Tibial nerve (tissue), 4 donors: ENCODE measurements at places on chromosomes 1 and 21.

GRCh38 chr1:204174958-204175357 is 8.8 kb upstream of the REN start:
- H3K36me3 ChIP-seq, result no peaks in the 10 kb centered on the region
- no peak for DNase-seq
- no peak overlapping the region for H3K27ac ChIP-seq
- H3K4me1 ChIP-seq, result no peaks in the 10 kb centered on the region
- no peak overlapping the region for H3K4me3 ChIP-seq

- H3K27me3 ChIP-seq, result no peaks in the 10 kb centered on the region
- no peak for DNase-seq
- no peaks in the 10 kb centered on the region for H3K4me1 ChIP-seq
- no peak overlapping the region for H3K27ac ChIP-seq
- H3K36me3 ChIP-seq, result no peaks in the 10 kb centered on the region
- no peak overlapping the region for H3K4me3 ChIP-seq
These were observed 316.0 kb upstream of the ADGRL4 start for GRCh38 chr1:79322511-79323027.

GRCh38 chr1:21936366-21937031 is 611 bp downstream of the HSPG2 start:
- H3K27ac ChIP-seq, result peak overlapping the region; percentile 89
- no peaks in the 10 kb centered on the region for H3K27me3 ChIP-seq
- DNase-seq, result no peak
- peak overlapping the region; percentile 59 for H3K4me3 ChIP-seq
- no peaks in the 10 kb centered on the region for H3K36me3 ChIP-seq

DNA sequence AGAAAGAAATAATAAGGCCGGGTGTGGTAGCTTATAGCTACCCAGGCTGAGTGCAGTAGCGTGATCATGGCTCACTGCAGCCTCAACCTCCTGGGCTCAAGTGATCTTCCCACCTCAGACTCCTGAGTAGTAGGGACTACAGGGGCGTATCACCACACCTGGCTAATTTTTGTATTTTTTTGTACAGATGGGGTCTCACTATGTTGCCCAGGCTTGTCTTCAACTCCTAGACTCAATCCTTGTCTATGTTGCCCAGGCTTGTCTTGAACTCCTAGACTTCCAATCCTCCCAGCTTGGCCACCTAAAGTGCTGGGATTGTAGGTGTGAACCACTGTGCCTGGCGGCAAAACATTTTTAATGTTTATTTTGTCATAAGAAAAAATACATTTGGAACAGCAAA is 30.5 kb downstream of the MIXL1 start:
- H3K27me3 ChIP-seq, result no peaks in the 10 kb centered on the region
- H3K4me3 ChIP-seq, result no peak overlapping the region
- no peak for DNase-seq
- H3K27ac ChIP-seq, result no peak overlapping the region
- H3K4me1 ChIP-seq, result no peaks in the 10 kb centered on the region

- H3K27ac ChIP-seq, result peak overlapping the region; percentile 75
- H3K4me1 ChIP-seq, result no peaks in the 10 kb centered on the region
- H3K36me3 ChIP-seq, result no peaks in the 10 kb centered on the region
- H3K27me3 ChIP-seq, result no peaks in the 10 kb centered on the region
These were observed 29.8 kb upstream of the LRRC38 start for GRCh38 chr1:13543451-13544220.

DNA sequence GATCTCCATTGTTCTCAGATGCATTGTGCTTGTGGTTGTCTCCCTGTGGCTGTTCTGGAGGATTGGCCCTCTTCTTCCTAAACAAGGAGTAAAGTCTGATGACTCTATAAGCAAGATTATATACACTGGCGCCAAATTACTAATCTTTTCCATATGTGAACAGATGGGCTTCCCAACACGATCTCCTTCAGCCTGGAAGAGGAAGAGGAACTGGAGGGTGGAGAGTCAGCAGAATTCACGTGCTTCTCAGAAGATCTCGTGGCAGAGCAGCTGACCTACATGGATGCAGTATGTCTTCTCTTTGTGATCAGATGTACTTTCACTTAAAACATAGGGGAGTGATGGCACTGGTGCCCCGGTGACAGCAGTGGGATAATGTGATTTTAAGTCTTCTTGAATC is 78.7 kb downstream of the RGL1 start:
- H3K36me3 ChIP-seq, result no peaks in the 10 kb centered on the region
- H3K27me3 ChIP-seq, result no peaks in the 10 kb centered on the region
- H3K4me3 ChIP-seq, result no peak overlapping the region

DNA sequence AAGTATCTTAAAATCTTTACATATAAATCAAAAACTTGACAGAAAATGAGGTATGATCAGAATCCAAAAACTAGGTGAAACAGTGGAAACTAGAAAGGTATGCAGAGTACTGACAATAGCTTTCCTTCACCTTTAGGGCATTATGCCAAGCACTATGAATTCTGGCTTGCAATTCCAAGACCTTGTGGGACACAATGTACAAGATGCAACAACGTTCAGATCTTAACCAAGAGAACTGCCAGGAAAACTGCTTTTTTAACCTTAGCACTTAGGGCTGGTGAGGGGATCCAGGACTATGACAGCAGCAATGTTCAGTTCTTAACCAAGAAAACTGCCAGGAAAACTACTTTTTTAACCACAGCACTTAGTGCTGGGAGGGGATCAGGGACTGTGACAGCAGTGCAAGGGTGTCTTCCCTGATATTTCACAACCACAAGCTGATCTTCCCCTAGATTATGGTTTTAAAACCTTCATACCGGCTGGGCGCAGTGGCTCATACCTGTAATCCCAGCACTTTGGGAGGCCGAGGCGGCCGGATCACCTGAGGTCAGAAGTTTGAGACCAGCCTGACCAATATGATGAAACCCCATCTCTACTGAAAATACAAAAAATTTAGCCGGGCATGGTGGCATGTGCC is 22.3 kb downstream of the FOXJ3 start:
- DNase-seq, result no peak
- no peaks in the 10 kb centered on the region for H3K27me3 ChIP-seq
- H3K27ac ChIP-seq, result no peak overlapping the region
- no peaks in the 10 kb centered on the region for H3K36me3 ChIP-seq
- no peak overlapping the region for H3K4me3 ChIP-seq

DNA sequence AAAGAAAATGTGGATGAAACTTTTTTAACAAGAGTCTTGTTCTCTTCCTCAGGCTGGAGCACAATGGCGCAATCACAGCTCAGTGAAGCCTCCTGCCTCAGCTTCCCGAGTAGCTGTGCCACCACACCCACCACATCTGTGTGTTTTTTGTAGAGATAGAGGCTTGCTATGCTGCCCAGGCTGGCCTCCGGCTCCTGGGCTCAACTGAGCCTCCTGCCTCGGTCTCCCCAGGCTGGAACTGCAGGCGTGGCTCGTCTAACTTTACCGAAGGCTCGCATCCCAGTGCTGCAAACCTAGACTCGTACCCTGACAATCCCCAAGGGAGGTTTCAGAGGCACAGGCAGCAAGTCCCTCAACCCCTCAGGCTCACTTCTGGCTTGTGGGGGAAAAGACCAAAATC is 14.5 kb downstream of the SSU72 start:
- no peaks in the 10 kb centered on the region for H3K4me1 ChIP-seq
- no peaks in the 10 kb centered on the region for H3K27me3 ChIP-seq
- DNase-seq, result no peak

DNA sequence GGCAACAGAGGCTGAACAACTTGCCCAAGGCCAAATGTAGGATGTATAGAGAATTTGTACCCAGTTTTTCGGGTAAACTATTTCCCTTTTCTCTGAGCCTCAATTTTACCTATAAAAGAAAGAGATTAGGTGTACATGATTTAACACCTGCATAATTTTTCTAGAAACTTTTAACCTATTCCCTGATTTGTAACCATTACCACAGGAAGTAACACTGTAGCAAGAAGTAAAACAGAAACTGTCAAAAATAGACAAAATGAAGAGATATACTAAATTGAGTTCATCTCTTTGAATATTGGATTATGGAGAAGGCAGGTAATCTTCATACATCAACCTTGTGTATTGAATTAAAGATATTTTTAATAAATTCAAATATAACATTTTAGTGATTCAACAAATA is 136.2 kb downstream of the ZC3H11B start:
- no peak for DNase-seq
- H3K36me3 ChIP-seq, result no peaks in the 10 kb centered on the region
- no peaks in the 10 kb centered on the region for H3K4me1 ChIP-seq
- H3K4me3 ChIP-seq, result no peak overlapping the region

- no peak overlapping the region for H3K4me3 ChIP-seq
- H3K4me1 ChIP-seq, result peaks cover 10% of the 10 kb centered on the region
- H3K36me3 ChIP-seq, result no peaks in the 10 kb centered on the region
- no peak for DNase-seq
- peak overlapping the region; percentile 77 for H3K27ac ChIP-seq
- H3K27me3 ChIP-seq, result no peaks in the 10 kb centered on the region
These were observed 93.3 kb downstream of the PDE9A start for GRCh38 chr21:42746593-42747275.

- no peak for DNase-seq
- no peaks in the 10 kb centered on the region for H3K36me3 ChIP-seq
- H3K4me3 ChIP-seq, result no peak overlapping the region
These were observed 12.3 kb downstream of the ARHGEF10L start for GRCh38 chr1:17551755-17552234.

GRCh38 chr1:229938551-229938950 is 128.5 kb upstream of the GALNT2 start:
- no peaks in the 10 kb centered on the region for H3K36me3 ChIP-seq
- no peak for DNase-seq
- no peak overlapping the region for H3K27ac ChIP-seq
- no peaks in the 10 kb centered on the region for H3K27me3 ChIP-seq
- no peaks in the 10 kb centered on the region for H3K4me1 ChIP-seq

DNA sequence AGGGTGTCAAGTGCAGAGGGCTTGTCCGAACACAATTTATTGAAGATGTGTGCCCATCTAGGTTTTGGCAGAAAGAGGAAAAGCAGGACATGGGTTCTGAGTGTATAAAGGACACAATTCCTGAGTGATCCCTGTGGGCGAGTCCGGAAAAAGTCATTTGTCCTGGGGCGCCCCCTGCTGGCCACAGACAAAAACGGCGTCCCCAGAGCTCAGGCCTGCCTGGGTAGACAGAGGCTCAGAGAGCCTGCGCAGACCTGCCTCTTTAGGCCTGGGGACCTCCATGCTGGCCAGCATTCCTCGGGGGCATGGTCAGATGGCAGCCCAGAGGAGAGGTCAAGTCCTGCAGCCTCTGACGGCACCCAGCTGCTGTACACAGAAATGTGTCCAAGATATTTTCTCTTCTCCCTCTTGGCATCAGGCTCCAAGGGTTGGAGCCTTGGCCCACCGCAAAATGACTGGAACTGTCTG is 65.5 kb upstream of the LRP8 start:
- H3K36me3 ChIP-seq, result no peaks in the 10 kb centered on the region
- no peaks in the 10 kb centered on the region for H3K4me1 ChIP-seq
- peak; percentile 74 for DNase-seq
- H3K27me3 ChIP-seq, result peaks cover 6% of the 10 kb centered on the region
- no peak overlapping the region for H3K4me3 ChIP-seq

DNA sequence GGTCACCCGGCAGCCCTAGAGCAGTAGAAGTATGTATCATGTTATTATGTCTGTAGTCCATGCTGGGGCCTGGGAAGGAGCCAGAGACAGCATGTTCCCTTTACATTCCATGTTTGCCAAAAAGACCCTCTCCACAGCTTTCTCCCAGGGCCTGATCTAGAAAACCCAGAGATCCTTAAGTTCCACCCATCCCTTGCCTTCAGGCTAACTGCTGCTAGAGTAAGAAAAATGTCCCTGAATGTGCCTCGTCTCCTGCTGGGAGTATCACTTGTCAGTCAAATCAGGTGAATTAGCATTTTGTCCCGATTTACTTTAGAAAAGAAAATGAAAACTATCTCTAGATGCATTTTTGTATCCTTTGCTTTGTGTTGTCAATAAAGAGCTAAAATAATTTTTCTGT is 13.3 kb upstream of the MRPS14 start:
- no peaks in the 10 kb centered on the region for H3K4me1 ChIP-seq
- H3K27me3 ChIP-seq, result no peaks in the 10 kb centered on the region
- DNase-seq, result no peak
- no peaks in the 10 kb centered on the region for H3K36me3 ChIP-seq
- H3K27ac ChIP-seq, result no peak overlapping the region

- H3K4me1 ChIP-seq, result no peaks in the 10 kb centered on the region
- H3K36me3 ChIP-seq, result no peaks in the 10 kb centered on the region
- no peaks in the 10 kb centered on the region for H3K27me3 ChIP-seq
- no peak overlapping the region for H3K4me3 ChIP-seq
These were observed 247.9 kb upstream of the B3GALT2 start for GRCh38 chr1:193434319-193434718.

DNA sequence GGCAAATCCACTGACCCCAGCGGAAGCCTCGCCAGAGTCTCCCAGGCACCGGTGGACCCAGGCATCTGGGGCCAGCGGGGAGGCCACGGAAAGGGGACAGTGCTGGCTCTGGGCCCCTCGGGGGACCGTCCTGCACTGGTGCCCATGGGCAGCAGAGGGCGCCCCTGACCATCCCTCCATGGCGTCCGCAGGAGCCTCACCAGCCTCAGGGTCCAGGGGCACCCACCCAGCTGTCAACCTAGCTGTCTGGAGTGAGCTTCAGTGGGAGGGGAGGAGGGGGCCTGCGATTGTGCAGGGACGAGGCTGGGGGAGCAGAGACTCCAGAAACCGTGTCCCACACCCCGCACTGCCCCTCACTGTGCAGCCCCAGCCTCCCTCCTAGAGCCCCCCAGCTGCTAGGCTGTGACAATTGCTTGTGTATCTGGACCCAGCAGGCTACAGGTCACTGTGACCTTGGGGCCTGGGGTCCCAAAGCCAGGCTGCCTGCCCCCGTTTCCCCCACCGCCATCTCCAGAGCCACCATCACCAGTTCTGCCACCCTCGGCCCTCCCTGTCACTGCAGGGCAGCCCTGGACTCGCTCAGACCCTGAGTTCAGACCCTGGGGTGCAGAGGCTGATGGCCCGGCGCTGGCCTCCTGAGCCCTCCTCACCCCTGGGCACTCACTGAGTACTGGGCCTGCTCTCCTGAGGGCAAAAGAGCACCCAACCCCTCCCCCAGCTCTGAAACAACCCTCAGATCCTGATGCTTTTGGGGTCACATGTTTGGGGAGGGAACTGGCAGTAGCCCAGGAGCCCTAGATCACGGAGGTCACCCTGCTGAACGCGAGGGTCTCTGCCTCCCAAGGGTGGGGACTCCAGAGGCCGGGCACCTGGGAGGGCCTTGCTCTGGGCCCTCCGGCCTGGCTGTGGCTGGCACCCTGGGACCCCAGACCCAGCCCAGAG is 10.6 kb upstream of the COL6A1 start:
- H3K27me3 ChIP-seq, result no peaks in the 10 kb centered on the region
- no peak overlapping the region for H3K4me3 ChIP-seq
- peak overlapping the region; percentile 98 for H3K27ac ChIP-seq
- no peak for DNase-seq

- no peak for DNase-seq
- no peak overlapping the region for H3K27ac ChIP-seq
- no peaks in the 10 kb centered on the region for H3K36me3 ChIP-seq
- H3K4me3 ChIP-seq, result no peak overlapping the region
- H3K27me3 ChIP-seq, result no peaks in the 10 kb centered on the region
These were observed 35.4 kb downstream of the ACTL8 start for GRCh38 chr1:17790383-17791054.
